Activated gamma-delta T cell treated with Interleukin-2 at 50 U/mL for 16 hours (primary cell): ENCODE measurements at places on chromosomes 2 and 18.

GRCh38 chr18:26549263-26550094 lies 1.1 kb upstream of the KCTD1 start:
- no peak for DNase-seq

DNA sequence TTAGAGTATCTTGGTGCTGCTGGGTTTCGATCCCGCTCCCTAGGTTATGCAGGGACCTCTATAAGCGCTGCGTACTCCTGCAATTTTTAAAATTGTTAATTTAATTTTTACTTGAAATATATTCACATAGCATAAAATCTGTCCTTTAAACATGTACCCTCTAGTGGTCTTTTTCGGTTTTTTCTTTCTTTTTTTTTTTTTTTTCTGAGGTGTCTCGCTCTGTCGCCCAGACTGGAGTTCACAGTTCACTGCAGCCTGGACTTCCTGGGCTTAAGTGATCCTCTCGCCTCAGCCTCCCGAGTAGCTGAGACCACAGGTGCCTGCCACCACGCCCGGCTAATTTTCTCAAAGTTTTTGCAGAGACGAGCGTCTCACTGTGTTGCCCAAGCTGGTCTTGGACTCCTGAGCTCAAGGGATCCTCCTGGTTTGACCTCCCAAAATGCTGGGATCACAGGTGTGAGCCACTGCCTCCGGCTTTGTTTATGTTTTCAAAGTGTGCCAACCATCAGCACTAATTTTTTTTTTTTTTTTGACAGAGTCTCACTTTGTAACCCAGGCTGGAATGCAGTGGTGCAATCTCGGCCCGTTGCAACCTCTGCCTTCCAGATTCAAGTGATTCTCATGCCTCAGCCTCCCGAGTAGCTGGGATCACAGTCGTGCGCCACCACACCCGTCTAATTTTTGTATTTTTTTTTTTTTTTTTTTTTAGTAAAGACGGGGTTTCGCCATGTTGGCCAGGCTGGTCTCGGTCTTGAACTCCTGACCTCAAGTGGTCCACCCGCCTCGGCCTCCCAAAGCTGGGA lies 585 bp upstream of the MOB1A start:
- DNase-seq = no peak

GRCh38 chr2:8582651-8583399 lies 99.0 kb upstream of the ID2 start:
- no peak for DNase-seq

GRCh38 chr2:145910416-145910815 lies 1390.5 kb upstream of the ZEB2 start:
- no peak for DNase-seq

GRCh38 chr2:144518748-144519596 lies 947 bp downstream of the ZEB2 start:
- no peak for DNase-seq

DNA sequence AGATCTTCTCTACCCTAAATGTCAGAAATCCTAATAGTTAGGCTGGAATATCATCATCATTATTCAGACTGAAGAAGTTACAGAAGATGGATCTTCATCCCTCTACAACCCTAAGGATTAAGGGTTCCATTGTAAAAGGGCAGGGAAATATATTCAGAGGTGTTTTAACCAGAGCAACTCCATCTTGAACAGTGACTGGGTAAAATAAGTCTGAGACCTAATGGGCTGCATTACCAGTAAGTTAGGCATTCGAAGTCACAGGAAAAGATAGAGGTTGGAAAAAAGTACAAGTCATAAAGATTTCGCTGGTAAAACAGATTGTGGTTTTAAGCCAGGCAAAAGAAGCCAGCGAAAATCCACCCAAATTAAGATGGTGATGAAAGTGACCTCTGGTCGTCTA lies 968.7 kb downstream of the CNTNAP5 start:
- no peak for DNase-seq

DNA sequence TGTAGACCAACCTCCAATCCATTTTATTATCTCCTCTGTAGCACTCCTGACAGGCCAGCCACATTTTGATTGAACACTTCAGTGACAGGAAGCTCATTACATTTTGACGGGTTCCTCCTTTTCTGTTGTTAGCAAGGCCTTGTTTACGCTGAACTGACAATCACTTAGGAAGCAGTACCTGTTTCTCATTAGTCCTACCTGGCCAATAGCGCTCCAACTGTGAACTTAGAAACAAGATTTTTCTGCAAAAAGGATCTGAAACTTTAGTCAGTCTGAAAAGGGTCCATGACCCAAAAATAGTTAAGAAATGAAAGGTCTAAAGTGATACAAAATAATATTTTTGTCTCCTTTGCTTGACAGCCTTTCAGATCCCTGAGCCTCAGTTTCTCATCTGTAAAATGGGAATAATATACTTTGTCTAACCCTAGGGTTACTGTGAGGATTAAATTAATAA lies 119.6 kb upstream of the MSTN start:
- DNase-seq = no peak

DNA sequence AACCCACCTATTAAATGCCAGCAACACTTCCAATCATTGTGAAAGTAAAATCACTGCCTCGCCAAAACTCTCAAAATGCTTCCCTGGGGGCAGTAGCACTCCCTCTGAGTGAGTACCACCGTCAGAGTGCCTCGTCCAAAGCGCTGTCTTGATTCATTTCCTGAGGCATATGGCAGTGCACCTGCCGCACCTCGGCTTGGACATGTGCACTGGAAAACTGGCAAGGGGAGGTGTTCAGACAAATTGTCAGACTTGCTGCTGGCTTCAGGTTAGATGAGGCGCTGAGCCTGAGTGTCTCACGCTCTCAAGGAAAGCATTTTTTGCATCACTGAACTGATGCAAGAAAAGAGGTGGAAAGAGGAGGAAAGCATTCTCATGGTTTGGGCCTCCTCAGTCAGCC lies 132.8 kb downstream of the ATL2 start:
- no peak for DNase-seq

DNA sequence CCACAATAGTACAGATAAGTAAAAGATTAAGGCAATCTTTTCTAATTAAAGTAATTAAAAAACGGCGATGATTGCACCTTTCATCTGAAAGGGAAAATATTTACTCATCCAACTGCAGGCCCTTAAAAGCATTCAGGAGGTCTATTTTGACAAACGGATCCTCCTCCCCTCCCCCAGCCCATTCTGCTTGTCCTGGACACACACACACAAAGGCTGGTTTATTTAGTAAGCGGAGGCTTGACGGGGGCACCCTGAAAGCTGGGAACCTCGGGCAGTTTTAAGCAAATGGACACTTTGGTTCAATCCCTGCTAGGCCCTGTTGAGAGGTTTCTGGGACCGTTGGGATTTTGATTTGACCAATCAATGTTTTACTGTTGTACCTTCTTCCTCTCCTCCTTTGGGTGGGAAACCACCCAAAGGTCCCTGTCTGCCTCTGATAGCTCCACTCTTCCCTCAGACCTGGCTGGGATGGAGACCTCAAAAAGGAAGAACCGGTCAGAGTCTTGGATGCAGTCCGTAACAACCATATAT lies 135.8 kb upstream of the HAAO start:
- no peak for DNase-seq

- DNase-seq = no peak
Measured at GRCh38 chr2:108922141-108922915, 66.7 kb downstream of the EDAR start.

DNA sequence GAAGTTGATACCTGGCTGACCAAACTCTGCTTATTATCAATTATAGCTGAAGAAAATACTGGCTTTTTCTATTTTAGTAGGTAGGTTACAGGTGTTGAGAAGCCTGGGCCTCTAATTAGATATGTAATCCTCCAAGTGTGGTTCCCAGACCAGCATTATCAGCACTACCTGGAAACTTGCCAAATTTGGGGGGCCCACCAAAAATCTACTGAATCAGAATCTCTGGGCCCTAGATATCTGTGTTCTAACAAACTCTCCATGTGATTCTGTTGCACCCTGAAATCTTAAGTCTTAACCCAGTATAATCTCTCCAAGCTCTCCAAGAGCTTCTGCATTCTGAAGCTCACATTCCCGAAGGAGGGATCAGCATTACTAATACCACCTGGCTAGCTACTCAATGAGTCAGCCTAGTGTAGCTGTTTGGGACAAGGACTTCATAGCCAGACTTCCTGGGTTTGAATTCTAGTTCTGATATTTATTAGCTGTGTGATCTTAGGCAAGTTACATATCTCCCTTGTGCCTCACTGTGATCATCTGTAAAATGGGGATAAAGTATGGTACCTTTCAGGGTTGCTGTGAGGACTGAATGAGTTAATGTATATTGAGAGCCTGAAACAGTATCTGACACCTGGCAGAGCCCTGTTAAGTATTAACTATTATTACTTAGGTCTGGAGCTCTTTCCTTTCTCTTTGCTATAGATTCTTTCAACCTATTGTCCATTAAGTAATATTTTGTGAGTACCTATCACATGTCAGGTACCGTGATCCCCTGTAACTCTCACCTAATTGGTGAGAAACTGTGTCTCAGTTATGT lies 94.1 kb upstream of the CD302 start:
- DNase-seq = no peak

GRCh38 chr2:133765658-133766057 lies 197.4 kb upstream of the NCKAP5 start:
- no peak for DNase-seq

- no peak for DNase-seq
Measured at GRCh38 chr18:55407191-55407590, 180.8 kb downstream of the TCF4 start.

- DNase-seq = no peak
Measured at GRCh38 chr18:58761970-58762780, 90.9 kb downstream of the MALT1 start.

DNA sequence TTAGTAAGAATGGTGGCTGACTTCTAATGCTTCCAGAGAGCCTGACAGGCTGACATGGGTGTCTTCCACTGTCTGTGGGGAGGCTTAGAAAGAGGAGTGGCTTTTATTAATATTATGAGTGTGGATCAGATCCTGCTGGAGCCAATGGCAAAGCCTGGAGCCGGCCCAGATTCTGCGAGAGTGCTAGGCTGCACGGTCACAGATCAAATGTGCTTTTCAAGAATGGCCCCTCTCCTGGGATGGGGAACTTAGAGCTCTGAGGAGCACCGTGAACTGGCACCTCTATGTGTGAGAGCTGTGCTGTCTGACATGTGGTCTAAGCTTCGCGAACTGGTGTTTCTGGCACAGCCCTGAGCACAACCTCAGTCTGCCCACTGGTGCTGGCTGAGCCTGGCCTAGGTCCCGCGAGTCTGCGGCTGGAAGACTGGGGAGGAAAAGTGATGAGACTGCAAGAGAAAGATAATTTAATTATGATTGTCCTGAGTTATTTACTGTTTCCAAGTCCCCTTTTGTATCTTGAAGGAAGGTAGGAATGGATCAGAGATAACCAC lies 70.4 kb downstream of the ASAP2 start:
- DNase-seq = no peak

DNA sequence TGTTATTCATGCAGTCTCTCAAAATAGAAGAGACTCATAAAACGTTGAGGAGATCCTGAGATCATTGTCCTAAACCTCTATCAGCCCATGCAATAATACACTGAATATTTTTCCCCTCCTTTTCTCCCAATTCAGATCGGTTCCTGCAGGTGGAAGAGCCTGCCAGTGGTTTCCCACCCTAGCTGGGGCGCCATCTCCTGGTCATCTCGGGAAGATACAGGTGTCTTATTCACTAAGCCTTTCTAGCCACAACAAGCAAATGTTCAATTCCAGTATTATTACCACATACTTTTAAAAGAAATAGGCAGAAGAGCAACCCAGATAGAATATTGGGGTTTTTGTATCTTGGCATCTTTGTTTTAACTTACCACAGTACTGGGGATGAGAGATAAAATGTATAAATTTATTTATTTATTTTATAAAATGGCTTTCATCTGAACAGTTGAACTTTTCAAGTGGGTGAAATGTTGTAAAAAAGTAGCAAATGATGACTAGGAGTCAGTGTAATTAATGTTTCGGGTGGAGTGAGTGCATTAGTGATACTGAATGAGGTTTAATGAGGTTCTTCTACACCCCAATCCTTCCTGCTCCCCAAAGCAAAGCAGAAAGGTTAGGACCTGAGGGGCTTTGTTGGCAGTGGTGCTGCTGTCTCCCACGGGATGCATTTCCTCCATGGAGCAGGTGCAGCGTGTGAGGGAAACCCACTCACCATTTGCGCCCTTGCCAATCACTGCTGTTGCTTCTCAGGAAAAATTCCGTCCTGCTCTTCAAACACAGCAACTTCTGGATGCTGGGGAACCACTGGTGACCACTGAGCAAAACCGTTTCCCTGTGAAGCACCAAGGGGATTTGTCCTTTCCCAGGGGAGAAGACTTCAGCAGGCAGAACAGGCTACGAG lies 147.1 kb upstream of the FHL2 start:
- peak; percentile 66 for DNase-seq
